ENCODE measurements at places on chromosomes 3 and 15. TPM values are rescaled to one million over a fixed set of nuclear protein-coding genes. Genes with fewer than 3 reads are reported as not detected.
A peak's percentile ranks its signal among the peaks of the same experiment; 100 is the strongest.

OXSM gene
- 23.3 TPM for total RNA-seq

DNA sequence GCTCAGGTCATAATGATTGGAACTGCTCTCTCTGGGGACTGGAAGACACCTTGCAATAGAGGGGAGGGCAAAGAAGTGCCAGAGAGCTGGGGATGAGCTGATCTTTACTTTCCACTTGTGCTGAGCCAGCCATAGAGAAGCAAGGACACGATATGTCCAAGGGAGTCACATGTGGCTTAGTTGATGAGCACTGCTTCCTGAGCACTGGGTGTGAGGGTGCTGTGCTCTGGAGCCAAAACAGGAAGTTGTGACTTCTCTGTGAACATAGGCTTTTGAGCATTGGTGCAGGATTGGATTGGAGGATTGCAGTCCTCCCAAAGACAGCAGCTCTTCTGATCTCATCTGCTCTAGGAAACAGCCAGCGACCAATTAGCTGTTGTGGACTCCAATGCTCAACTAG lies 6.7 kb downstream of the PARP14 start:
- peaks cover 11% of the 10 kb centered on the region for H3K36me3 ChIP-seq
- no peak for DNase-seq
- H3K27me3 ChIP-seq, result no peaks in the 10 kb centered on the region
- no peaks in the 10 kb centered on the region for H3K4me1 ChIP-seq
- H3K4me3 ChIP-seq, result no peak overlapping the region
- no peak overlapping the region for H3K27ac ChIP-seq

DNA sequence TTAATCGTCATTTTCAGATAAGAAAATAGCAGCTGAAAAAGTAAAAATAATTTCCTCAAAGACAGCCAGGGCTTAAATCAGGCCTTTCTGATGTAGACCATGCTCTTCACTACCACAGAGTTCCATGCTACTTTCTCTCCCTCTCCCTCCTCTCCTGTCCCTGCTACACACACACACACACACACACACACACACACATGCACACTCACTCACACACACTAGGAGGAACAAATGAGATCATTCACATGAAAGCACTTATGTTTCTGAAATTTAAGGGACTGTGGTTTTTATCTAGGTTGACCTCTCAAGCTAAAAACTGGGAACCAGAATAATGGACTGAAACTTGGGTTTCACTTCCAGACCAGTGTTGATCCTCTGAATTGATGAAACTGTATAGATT lies 4.1 kb upstream of the PSMA4 start:
- H3K27me3 ChIP-seq, result no peaks in the 10 kb centered on the region
- no peak for DNase-seq
- no peaks in the 10 kb centered on the region for H3K4me1 ChIP-seq
- H3K4me3 ChIP-seq, result no peak overlapping the region
- H3K36me3 ChIP-seq, result no peaks in the 10 kb centered on the region

DNA sequence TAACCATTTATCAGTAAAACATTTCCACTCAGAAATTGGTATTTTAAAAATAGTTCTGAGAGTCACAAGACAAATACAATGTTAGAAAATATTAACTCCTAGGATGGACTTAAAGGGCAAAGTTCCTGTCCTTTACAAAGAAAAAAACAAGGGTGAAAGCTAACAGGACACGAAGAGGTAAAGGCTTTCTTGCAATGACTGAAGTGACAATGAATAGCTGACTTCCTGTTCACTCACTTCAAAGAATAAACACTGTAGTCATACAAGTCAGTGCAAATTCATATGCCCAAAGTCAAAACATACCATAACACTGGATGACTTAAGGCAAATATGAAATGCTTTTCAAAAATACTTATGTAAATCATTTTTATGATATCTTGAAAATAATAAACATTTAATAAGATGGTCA lies 1389.8 kb upstream of the ALCAM start:
- no peak overlapping the region for H3K4me3 ChIP-seq
- DNase-seq, result no peak
- no peaks in the 10 kb centered on the region for H3K27me3 ChIP-seq

GRCh38 chr15:74050127-74050526 lies 32.2 kb downstream of the GOLGA6A start:
- H3K4me3 ChIP-seq, result no peak overlapping the region
- peak overlapping the region; percentile 66 for H3K27ac ChIP-seq
- H3K4me1 ChIP-seq, result no peaks in the 10 kb centered on the region
- no peaks in the 10 kb centered on the region for H3K27me3 ChIP-seq
- H3K36me3 ChIP-seq, result no peaks in the 10 kb centered on the region
- DNase-seq, result no peak

DNA sequence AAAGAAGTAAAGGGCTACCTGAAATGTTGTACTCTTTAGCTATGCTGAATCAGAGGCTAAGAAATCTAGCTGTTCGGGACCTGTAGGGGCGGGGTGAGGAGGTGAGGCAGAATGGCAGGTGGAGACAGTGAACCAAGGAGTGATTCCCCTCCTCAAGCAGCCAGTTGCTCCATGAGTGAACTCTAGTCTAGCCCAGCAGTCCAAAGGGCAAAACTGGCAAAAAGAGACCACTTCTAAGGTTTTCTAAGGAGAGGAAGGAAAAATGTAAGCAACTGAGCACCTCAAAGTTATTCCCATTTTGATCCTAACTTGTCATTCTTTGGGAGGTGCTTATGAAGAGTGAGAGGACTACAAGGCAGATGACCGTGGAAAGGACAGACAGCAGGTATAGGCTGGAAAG lies 19.3 kb upstream of the TOPAZ1 start:
- no peaks in the 10 kb centered on the region for H3K4me1 ChIP-seq
- H3K4me3 ChIP-seq, result no peak overlapping the region
- no peak overlapping the region for H3K27ac ChIP-seq
- H3K27me3 ChIP-seq, result no peaks in the 10 kb centered on the region
- DNase-seq, result no peak

FSIP1 gene
- 5.3 TPM for total RNA-seq

DNA sequence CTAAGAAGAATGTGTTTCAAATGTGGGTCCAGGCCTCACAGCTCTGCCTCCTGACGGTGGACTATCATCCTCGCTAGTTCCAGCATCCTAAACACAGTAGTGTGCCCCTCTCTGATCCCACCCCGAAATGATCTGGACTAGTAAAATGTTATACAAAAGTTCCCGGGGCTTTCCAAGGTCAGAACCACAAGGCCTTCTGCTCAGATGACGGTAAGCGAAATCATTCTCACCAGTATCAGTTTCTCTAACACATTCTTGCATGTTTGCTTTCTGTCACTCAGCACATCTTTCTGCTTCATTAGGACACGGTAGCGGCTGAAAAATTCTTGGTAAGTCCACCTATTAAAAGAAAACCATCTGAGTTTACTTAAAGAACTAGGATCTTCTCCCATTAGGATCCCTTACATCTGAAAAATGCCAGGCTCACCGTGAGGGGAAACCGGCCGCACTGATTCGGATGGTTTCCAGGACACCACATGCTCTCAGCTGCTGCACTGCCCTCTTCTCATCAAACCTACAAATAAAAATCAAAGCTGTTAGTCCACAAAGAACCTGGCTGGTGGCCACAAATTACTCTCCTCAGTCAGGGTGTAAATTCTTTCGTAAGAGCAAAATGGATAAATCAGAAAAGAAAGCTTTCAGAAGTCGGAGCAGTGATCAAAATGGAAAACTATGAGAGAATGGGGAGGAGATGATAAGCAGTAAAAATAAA lies 83.9 kb upstream of the MYO5C start:
- H3K27ac ChIP-seq, result no peak overlapping the region
- no peaks in the 10 kb centered on the region for H3K36me3 ChIP-seq
- H3K27me3 ChIP-seq, result no peaks in the 10 kb centered on the region
- no peak for DNase-seq
- H3K4me3 ChIP-seq, result no peak overlapping the region
- H3K4me1 ChIP-seq, result no peaks in the 10 kb centered on the region

TM4SF18 gene
- 0.72 TPM for total RNA-seq

DNA sequence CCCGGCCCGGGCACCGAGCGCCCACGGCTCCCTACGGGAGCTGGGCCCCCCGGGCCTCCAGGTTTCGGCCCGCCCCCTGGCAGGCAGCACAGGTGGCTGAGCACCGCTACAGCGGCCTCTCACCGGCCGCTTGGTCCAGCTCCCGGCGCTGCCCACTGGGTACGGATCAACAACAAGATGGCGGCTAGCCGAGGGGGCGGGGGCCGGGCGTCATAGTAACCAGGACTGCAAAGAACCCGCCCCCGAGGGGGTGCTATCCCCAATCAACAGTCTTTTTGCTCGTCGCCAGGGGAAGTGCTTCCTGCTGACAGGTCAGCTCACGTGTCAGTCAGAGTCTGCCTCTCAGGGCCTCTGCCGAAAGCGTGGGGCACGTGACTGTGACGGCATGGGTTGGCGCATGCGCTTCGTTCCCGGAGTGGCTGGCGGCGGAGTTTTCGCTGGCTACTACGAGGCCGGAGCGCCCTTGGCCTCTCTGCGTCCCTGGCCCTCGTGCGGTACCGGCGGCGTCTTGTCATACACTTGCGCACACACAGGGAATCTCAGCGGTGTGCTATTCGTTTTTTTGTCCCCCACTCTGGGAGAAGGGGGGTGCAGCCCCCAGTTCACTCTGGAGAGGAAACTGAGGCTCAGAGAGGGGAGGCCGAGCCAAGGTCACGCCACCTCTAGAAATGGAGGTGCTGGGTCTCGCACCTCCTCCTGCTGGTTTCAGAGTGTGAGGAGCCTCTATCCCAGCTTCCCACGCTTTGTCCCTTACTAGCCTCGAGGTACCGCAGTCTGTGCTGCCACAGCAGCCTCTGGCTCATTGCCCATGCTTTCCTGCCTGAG lies at the start of gene IP6K1:
Gene IP6K1, minus strand, starts transcription at position 186 of the 825 bp plus-strand sequence. CDS start 38,502 bp downstream, outside the sequence.
- no peaks in the 10 kb centered on the region for H3K4me1 ChIP-seq
- DNase-seq, result peak; percentile 100
- H3K27me3 ChIP-seq, result no peaks in the 10 kb centered on the region
- H3K36me3 ChIP-seq, result no peaks in the 10 kb centered on the region
- peak within 1 kb of the TSS; percentile 81 for H3K4me3 ChIP-seq

GRCh38 chr15:45612790-45613415 lies 21.9 kb upstream of the SQOR start:
- DNase-seq, result no peak
- no peaks in the 10 kb centered on the region for H3K27me3 ChIP-seq
- H3K4me1 ChIP-seq, result peaks cover 5% of the 10 kb centered on the region
- H3K27ac ChIP-seq, result no peak overlapping the region
- no peak overlapping the region for H3K4me3 ChIP-seq

PRRT3 gene
- 0.96 TPM for total RNA-seq

IL17RD gene
- total RNA-seq, result 5.6 TPM

DNA sequence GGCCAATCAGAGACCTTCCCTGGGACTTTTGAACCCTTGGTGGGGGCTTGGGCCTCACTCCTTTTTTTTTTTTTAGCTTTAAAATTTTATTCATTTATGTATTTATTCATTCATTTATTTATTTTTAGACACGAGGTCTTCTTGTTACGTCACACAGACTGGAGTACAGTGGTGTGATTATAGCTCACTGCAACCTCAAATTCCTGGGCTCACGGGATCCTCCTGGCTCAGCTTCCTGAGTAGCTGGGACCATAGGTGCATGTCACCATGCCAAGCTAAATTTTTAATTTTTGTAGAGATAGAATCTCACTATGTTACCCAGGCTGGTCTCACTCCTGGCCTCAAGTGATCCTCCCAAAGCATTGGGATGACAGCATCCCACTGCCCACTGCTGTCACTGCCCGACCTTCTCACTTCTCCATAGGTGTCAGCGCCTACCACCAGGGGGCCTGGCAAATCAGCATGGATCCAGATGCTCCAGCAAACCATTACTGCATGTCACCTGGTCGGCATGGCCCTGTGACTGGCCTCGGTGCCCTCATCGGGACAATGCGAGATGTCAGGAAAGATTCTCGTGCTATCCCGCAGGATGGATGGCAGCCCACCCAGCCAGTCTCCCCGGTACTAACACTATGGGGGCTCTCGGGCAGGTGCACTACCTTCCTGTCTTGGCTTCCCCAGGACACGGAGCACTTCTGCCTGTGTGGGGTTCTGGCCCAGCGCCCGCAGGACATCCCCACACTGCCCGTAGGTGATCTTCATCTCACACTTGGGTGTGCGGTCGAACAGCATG lies 3.0 kb downstream of the MYL3 start:
- no peak overlapping the region for H3K27ac ChIP-seq
- DNase-seq, result no peak
- H3K4me1 ChIP-seq, result no peaks in the 10 kb centered on the region

DNA sequence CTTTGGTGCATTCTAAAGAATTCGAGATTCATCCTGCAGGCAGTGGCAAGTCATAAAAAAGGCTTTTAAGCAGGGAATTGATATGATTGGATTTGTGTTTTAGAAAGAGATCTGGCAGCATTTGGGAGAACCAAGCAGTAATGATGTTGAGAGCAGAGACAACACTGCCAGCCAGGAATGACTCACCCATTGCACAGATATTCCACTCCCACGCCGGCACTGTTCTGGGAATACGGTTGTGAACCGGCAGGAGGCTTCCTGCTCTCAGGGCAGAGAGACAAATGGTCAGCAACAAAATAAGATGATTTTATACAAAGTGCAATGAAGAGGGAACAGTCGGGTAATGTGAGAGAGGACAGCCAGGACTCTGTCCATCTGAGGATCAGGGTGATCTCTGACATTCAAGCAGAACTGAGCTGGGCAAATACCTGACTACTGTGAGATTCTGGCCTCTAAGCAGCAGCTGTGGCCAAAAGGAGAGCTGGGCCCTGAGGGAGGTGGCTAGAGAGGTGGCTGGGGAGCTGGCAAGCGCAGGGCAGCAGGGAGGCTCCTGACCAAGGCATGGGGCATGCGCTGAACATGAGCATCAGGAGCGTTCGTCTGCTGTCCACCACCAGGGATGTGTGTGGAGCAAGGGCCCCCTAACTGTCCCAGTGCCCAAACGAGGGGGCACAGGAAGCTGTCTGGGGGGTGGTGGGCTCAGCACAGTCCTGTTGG lies 56.1 kb upstream of the PLXNA1 start:
- H3K4me1 ChIP-seq, result peaks cover 12% of the 10 kb centered on the region
- H3K36me3 ChIP-seq, result no peaks in the 10 kb centered on the region
- no peak overlapping the region for H3K27ac ChIP-seq
- no peak for DNase-seq
- no peak overlapping the region for H3K4me3 ChIP-seq

DNA sequence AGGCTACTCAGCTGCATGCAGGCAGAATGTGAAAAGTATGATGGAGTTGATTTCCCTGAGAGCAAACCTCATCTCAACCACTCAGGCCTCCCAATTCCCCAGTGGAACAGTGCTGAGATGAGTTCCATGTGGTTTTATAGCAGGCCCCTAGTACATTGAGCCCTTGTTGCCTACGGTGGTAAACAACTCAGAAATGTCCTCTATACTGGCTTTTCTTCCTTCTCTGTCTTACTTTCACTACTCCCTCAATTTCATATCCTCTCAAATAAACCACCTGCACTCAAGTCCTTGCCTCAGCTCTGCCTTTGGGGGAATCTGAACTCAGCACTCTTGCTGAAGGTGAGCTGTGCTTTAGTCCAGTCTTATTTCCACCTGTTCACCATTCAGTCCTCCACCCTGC lies 399.9 kb downstream of the PDCD6IP start:
- no peak overlapping the region for H3K27ac ChIP-seq
- H3K36me3 ChIP-seq, result no peaks in the 10 kb centered on the region
- DNase-seq, result no peak
- no peaks in the 10 kb centered on the region for H3K27me3 ChIP-seq

ZIC1 gene
- not detected for total RNA-seq

FANCD2OS gene
- total RNA-seq, result not detected
